H9 (cell line): ENCODE measurements at places on chromosomes 7 and 10. TPM values are rescaled to one million over a fixed set of nuclear protein-coding genes. Genes with fewer than 3 reads are reported as not detected.

DNA sequence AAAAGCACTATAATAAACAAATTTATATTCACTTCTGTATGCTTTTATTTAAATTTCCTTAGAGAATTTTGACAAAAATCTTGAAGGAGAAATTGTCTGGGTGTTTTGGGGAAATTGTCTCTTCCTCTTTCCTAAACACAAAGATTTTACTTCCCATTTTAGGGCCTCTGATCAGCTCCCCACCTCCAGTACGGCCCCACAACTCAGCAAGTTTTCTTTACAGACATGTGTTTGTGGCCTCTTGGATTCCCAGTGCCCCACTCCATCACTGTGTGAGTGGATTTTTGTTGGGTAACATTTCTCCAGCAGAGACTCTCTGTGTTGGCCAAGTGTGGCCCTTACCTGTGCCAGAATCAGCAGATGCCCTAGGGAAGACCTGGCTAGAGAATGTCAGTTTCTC lies 182.8 kb upstream of the CDC14C start:
- no peak for DNase-seq
- H3K4me3 ChIP-seq: no peak overlapping the region
- no peaks in the 10 kb centered on the region for H3K27me3 ChIP-seq
- H3K4me1 ChIP-seq: no peaks in the 10 kb centered on the region
- peaks cover 10% of the 10 kb centered on the region for H3K36me3 ChIP-seq

DNA sequence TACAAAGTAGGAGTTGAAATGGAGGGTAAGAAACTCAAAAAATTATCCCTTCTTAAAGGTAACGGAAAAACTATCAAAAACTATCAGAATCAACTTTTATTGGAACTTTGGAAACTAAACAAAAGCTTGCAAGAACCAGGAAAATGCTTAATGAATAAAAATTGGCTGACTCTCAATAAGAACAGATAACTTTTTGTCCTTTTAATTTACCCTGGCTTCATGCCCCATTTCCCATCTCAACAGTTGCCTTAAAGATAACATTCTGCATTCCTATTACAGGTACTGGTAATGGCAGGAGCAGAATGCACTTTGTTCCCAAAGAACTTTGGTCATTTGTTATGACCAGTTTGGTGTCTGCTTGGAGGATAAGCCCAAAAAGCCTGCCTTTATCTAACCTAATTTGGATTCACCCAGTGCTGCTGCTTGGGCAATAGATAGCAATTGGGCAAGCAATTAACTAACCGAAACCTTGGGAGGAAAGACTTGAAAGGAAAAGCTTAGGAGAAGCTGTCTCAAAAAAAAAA lies 17.8 kb downstream of the CH25H start:
- H3K27ac ChIP-seq: no peak overlapping the region
- H3K36me3 ChIP-seq: no peaks in the 10 kb centered on the region
- H3K4me1 ChIP-seq: peaks cover 2% of the 10 kb centered on the region; the same call in 1 of the 2 replicates
- H3K27me3 ChIP-seq: no peaks in the 10 kb centered on the region

- no peaks in the 10 kb centered on the region for H3K36me3 ChIP-seq
- no peak for DNase-seq
- no peak overlapping the region for H3K4me3 ChIP-seq
- no peak overlapping the region for H3K27ac ChIP-seq
- H3K27me3 ChIP-seq: no peaks in the 10 kb centered on the region
- H3K4me1 ChIP-seq: no peaks in the 10 kb centered on the region
These were observed 39.2 kb downstream of the GBF1 start for GRCh38 chr10:102284531-102284930.

GRCh38 chr7:141874787-141875186 lies 33.5 kb upstream of the PRSS37 start:
- H3K4me1 ChIP-seq: no peaks in the 10 kb centered on the region; the same call in 1 of the 2 replicates
- H3K36me3 ChIP-seq: no peaks in the 10 kb centered on the region
- H3K27ac ChIP-seq: no peak overlapping the region
- H3K27me3 ChIP-seq: no peaks in the 10 kb centered on the region
- H3K4me3 ChIP-seq: no peak overlapping the region

GRCh38 chr7:29900745-29901144 lies 88.9 kb downstream of the SCRN1 start:
- no peak for DNase-seq
- peaks cover 45% of the 10 kb centered on the region for H3K36me3 ChIP-seq
- H3K27ac ChIP-seq: no peak overlapping the region

The PLCE1 gene
- 0.09 and 0.13 TPM in 2 replicates for total RNA-seq

The CNPY1 gene
- total RNA-seq: not detected in 2 replicates
